ENCODE measurements at places on chromosomes 1 and 21.

DNA sequence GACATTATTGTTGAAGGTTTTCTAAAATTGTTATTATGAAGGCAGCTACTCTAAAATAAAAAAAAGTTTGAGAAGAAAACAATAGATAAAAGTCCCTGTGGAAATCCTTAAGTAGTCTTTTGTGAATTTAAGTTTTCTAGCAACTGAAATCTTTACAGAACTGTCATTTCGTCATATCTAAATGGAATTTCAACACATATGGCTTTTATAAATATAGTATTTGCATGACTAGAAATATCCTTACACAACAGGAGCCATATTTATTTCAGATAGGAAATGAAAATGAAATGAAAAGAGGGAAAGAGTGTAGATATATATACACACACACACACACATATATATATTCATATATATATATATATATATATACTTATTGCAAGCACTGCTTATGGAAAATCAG, 204.7 kb upstream of the RGS18 start:
- DNase-seq: no peak

- DNase-seq: no peak
Measured at GRCh38 chr1:164640686-164641352, 81.8 kb downstream of the PBX1 start.

DNA sequence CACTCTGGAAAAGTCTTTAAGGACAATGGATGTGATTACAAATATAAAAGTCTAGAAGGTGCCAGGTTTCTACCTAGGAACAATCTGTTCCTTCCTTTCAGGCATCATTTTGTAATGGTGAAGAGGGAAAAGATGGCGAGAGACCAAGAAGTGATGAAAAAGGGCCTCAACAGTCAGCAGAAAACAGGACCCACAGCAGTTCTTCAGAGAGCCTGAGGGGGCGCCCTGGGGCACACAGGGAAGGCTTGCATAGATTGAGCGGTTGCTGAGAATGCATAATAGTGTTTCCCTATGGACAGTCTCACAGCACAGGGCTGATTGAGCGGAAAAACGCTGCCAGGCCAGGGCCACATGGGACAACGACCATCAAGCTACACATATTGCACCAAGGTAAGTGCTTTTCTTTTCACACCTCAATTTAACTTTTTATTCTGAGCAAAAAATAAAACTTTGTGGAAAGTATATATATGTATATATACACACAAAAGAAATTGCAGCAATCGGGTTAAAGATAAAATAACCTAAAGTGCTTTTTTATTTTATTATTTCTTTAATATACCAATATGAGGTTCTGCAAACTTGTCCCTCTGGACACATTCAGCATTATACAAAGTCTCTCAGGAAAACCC, 3.1 kb upstream of the YRDC start:
- DNase-seq: peak; percentile 60

GRCh38 chr1:67429011-67429527, 1.1 kb downstream of the SERBP1 start:
- peak; percentile 31 for DNase-seq

DNA sequence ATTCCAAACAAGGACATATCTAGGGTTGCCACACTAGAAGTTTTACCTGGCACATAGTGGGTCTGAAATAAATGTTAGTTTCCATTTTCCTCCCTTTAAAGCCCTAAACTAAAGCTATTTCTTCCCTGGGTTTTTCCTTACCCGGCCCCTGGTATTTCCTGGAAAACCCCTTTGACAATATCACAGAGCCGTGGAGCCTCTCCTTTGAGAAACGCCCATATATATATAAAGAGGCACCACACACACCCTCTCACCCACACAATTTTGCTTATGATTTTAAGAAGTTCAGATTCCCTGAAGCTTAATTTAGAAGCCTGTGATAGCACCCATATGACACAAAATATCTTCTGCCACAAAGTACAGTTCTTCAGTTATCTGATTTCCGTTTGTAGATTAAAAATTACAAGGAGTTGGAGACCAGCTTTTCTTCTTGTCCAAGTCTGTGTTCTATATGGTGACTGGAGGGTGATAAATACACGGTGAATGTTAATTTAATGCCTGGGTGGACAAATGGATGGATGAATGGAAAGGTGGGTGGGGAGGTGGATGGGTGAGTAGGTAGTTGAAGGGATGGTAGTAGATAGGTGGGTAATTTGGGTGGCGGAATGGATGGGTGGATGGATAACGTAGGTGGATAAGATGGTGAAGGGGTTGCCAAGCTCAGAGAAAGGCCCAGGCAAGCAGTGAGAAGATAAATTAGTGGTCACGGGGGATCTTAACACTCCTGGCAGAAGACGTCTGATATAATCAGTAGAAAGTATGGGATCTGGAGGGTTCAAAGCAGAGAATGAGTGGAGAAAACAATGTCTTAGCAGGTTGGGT, 154.4 kb upstream of the FGGY start:
- DNase-seq: no peak

- DNase-seq: no peak
Measured at GRCh38 chr21:45528981-45529784, 13.1 kb downstream of the SLC19A1 start.

DNA sequence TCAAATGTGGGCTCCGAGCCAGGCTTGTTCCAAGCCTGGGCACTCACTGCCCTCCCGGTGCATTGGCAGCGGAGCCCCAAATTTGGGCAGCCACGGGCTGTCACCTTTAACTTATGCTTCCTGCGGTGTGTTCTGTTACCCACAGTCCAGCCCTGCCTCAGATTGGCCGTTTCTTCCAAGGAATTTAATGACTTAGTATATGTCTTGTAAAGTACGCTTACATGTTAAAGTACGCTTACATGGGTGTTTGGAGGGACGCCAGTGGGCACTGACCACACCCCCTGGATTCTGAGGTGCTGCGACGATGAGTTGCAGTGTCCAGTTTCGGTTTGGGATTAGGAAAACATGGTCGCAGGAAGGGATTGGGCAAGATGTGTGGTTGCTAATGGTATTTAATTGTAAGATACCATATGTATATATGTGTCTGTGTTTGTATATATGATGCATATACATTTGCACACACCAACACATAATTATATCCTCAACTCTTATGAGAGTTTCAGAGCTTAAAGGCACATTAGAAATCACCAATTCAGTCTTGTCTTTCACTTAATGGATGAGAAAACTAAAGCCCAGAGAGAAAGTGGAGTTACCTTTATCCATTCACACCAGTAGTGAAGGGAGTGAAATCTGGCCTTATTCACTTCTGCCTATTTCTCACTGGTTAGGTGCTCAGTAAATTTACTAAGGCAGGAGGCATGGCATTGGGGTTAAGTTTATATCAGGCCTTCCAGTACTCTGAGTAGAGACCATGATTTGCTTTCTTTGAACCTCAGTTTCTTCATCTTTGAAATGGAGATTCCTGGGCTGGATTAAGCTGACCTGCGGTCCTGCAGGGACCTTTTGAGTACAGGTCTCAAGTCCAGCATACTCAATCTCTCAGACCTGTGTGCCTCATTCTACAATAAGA, 1.0 kb downstream of the SMYD2 start:
- DNase-seq: no peak

DNA sequence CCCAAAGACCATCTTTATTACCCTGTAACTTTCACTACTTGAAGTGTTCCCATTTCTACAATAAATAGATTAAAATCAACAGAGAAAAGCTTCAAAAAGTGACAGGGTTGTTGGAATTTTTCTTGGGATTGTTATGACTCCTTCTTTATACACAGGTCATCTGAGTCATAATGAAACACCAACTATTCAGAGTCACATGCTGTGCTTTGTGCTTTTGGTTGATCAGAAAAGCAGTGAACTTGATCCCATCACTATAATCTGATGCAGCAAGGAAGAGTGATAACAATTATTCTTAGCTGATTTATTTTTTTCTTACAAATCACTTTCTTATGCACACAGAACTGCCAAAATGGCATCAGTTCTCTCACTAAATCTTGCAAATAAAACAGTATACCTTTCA, 422.9 kb downstream of the PTBP2 start:
- no peak for DNase-seq

- DNase-seq: no peak
Measured at GRCh38 chr1:55245781-55246180, 30.6 kb upstream of the USP24 start.

DNA sequence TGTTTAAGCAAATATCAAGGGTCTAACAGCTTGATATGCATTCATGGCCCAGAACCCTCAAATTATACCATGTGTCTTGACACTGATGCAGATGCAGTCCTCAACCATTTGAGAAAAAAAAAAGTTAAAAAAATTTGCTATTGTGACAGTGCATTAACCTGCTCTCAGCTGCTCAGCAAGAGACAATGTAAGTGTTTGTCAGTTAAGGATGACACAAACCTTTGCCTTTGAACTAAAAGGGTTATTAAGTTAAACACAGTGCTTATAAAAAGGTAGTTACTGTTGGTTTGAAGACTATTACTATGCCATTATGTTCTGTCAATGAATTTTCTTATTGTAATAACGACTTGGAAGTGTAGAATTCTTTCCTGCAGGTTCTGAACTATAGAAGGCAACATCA, 655.6 kb upstream of the NEGR1 start:
- DNase-seq: no peak

DNA sequence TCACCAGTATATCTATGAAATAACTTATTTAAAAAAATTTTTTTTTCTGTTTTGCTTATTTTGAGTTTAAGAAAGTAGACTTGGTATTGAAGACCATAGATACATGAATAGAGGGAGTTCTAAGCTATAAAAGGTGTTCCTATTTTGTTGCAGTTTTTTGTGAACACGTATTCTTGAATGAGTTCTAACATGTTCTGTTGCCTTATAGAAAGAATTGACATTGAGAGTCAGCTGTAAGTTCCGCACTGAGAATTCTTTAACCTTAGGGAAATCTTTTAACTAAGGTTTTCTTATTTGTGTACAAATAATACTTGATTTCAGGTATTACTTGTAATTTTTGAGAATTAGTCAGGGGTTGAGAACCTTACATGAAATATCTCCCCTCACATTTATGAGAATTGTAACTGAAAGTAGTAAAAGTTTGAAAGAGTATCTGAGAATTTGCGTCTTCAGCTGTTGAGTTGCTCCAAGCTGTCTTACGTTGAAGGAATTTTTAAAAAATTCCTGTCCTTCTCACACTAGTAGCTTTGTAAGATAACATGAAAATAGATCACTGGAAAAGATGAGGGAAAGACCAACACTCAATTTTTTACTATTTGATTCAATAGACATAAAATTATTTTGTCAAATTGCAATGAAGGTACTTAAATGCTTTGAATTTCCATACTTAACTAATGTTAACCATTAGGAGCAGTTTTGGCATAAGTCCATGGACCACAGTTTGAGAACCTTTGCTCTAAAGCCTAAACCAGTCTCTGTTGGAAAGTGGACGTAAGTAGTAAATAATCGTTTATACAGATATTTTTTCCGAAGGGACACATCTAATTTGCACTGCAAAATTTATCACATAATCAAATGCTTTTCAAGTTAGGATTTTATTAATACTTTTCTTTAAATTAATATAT, 3.8 kb downstream of the DR1 start:
- DNase-seq: no peak

Data from activated T-cell treated with anti-CD3 and anti-CD28 coated beads for 48 hours (primary cell).